ENCODE measurements at places on chromosomes 12 and 14.

- DNase-seq = no peak
Observed at GRCh38 chr12:61043838-61044237, 1216.4 kb upstream of the USP15 start.

DNA sequence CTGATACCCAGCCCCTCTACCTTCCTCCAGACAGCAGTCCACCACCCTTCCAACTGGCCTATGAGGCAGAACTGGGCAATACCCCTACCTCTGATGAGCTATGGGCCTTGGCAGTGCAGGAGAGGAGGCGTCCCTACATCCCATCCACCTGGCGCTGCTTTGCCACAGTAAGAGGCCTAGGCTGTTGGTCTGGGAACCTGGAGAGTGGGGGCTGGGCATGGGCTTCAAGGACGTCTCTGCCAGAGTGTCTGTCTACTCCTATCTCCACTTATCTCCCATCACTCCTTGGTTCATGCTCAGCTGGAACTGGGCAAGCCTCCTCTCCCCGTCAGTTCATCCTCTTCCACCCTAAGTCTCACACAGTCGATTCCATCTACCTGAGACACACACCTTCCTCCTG is 6.5 kb downstream of the AMHR2 start:
- no peak for DNase-seq

DNA sequence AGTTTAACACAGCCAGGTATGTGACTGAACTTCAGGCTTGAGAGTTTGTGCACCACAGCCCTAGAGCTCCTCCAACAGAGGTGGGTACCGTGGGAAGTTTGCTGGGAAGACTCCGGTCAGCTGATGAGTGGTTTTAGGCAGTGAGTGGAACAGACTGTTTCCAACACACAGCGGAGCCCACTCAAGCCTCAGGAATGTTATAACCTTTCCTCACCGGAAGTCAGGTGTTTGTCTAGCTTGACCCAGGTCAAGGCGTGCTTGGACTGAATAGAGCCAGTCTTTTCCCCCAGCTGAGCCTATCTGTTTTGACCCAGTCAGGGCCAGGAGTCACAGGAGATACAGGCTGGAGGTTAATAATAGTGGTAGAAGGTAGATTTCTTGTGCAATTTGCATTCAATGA is 138.4 kb upstream of the PARP11 start:
- DNase-seq = no peak

- DNase-seq = peak; percentile 36
Observed at GRCh38 chr14:32702562-32702961, 236.1 kb upstream of the NPAS3 start.

DNA sequence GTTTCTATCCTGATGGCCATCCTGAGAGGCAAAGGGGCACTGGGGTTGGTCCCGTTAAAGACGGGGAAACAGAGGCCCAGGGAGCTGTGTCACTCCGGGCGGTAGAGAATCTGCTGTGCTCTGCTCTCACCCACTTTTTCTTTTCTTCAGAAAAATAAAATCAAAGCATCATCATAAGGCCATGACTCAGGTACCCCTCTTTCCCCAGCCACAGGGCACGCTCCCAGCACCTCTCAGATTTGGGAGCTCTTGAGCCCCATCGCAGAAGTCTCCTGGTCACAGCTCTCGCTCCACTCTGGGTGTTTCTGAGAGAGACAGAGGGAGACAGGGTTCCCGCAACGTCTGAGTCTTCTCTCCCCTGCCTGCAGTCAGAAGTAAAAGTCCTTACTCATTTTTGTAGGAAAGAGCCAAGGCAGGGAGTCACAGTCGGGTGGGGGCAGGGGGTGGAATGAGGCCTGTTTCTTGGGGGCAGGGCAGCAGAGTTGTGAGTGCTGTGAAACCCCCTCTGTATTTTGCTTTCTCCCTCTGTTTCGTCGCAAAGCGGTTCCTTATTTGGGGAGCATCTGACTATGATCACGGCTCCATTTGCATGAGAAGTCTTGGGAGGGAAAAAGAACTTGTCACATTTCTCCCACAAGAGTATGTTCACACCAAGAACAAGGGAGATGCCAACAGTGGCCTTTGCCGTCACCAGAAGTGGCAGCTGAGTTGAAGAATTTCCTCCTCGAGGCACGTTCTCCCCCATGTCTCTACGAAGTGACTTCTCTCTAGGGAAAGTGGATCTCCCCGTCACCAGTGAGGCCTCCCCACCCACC is 139.0 kb downstream of the BCL11B start:
- DNase-seq = no peak

GRCh38 chr12:22536971-22537544 is 7.3 kb downstream of the C2CD5 start:
- DNase-seq = peak; percentile 26

- no peak for DNase-seq
Observed at GRCh38 chr12:6765048-6765633, 1.0 kb upstream of the PTMS start.

DNA sequence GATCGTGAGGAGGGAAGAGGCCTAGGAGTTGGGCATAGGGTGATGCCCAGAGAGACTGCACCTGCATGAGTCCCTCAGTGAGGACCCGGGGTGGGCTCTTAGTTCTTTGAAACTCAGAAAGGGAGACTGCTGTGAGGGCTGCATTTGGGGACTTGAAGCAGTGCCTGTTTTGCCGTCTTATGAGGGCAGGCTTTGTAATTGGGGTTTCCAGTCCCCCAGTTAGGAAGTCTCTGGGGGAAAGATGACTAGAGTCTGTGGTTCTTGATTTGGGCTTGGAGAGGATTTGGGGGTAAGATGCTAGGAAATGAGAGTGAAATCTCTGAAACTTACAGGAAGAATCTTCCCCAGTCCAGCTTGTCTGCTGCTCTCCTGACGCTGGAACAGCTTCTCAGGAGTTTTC is 99.6 kb downstream of the ARF6 start:
- no peak for DNase-seq

DNA sequence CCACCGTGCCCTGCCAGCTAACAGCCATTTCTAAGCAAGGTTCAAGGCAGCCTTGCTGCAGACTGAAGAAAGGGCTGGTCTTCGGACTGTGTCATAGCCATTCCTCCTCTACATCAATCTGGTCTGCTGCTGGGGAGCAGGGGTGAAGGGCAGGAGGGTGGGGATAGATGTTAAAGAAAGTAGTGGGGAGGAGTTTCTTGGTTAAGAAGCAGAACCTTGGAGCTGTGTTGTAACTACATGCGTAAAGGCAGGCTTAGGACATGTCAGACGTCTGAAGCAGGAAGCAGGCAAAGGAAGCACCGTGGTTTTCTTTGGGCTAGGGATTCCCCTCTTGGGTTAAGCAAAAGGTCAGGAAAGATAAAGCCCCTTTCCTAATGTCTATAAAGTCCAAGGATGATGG is 18.1 kb upstream of the NEK9 start:
- no peak for DNase-seq

GRCh38 chr12:82800185-82800584 is 113.5 kb downstream of the TMTC2 start:
- DNase-seq = no peak
